CD4-positive, CD25-positive, alpha-beta regulatory T cell (primary cell): ENCODE measurements at places on chromosomes 3 and 15. TPM values are rescaled to one million over a fixed set of nuclear protein-coding genes. Genes with fewer than 3 reads are reported as not detected.

MORC1 gene
- total RNA-seq: 0.12 TPM

GRCh38 chr3:61650276-61650675 lies 88.9 kb downstream of the PTPRG start:
- no peak for DNase-seq
- H3K27me3 ChIP-seq: no peaks in the 10 kb centered on the region
- no peaks in the 10 kb centered on the region for H3K36me3 ChIP-seq
- H3K27ac ChIP-seq: no peak overlapping the region
- no peak overlapping the region for H3K4me3 ChIP-seq
- no peaks in the 10 kb centered on the region for H3K4me1 ChIP-seq

APEH gene
- 87.7 TPM for total RNA-seq

PDZRN3 gene
- not detected for total RNA-seq

PRSS50 gene
- not detected for total RNA-seq

DNA sequence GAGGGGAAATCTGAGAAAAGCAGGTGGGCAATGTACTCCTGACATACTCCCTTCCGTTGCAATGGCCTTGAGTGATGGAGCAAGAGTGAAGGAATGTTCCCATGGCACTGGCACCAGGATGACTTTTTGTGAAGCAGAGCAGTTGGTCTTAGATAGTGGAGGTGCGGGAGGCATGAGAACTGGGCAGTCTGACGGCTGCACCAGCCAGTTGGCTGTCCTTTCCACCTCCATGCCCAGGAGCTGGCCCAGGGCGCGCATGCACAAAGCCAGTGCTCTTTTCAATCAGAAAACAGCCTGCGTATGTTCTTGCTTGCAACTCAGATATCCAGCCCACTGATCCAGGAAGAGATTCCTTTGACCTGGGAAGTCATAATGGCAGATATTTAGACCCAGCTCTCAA lies 136.8 kb downstream of the PGPEP1L start:
- H3K4me1 ChIP-seq: peaks cover 5% of the 10 kb centered on the region
- DNase-seq: no peak
- no peaks in the 10 kb centered on the region for H3K36me3 ChIP-seq
- H3K27ac ChIP-seq: no peak overlapping the region
- no peaks in the 10 kb centered on the region for H3K27me3 ChIP-seq

GPD1L gene
- 30.3 TPM for total RNA-seq

DNA sequence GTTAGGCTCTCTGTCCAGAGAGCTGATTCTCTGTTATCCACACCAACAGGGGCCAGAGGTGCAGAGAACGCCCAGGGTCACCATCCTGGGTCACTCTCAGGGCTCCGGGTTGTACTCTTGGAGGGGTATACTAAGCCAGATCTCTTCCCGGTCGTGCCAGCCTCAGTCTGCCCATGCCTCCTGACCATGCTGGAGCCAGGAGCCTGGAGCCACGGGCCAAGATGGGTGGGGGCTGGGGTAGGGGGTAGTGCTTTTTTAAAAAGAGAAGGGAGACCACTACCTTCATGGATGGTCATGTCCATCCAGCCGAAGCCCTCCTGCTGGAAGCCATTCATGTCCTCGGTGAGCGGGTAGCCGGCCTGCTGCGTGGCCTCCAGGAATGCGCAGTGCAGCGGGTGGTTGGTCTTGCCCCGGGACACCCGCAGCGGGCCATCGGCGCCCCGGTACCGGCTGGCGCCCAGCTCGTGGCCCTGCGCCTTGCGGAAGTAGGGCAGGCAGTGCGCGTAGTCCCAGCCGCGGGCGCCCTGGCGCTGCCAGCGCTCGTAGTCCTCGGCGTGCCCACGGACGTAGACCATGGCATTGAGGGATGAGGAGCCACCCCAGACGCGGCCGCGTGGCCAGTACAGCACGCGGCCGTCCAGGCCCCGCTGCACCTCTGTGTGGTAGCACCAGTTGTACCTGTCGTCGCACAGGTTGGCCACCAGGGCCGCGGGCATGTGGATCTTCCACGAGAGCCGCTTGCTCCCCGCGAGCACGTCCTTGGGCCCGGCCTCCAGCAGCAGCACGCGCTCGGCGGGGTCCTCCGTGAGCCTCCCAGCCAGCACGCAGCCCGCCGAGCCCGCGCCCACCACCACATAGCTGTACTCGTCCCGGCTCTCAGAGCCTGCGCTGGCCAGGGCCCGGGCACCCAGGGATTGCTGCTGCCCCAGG lies 22.9 kb downstream of the CHDH start:
- H3K36me3 ChIP-seq: no peaks in the 10 kb centered on the region
- no peak for DNase-seq
- no peak overlapping the region for H3K4me3 ChIP-seq
- no peak overlapping the region for H3K27ac ChIP-seq
